Stimulated activated CD8-positive, alpha-beta memory T cell treated with anti-CD3 and anti-CD28 coated beads, Interleukin-7, amount 100 ng/mL, for 4 hours (primary cell): ENCODE measurements at places on chromosomes 2 and 18.

GRCh38 chr2:29817801-29818680 is 103.3 kb downstream of the ALK start:
- no peak for DNase-seq

GRCh38 chr2:226793646-226794045 is 6.0 kb downstream of the IRS1 start:
- no peak for DNase-seq

DNA sequence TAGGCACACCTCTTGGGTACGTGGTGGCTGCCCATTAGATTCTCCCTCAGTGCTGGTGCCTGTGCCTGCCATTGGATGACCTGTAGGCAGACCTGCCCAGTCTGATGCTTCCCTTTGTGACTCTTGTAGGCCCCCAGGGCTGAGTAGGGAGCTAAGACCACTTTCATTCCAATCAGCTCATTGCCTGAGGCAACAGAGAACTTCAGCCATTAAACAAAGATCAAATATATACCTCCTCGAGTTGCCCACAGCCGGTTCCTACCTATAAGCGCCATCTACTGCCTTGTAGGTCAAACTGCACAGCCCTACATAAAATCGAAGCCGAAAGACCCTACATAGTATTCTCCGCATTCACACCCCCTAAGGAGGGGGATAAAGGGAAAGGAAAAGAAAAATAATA is 184.6 kb downstream of the ETAA1 start:
- no peak for DNase-seq

DNA sequence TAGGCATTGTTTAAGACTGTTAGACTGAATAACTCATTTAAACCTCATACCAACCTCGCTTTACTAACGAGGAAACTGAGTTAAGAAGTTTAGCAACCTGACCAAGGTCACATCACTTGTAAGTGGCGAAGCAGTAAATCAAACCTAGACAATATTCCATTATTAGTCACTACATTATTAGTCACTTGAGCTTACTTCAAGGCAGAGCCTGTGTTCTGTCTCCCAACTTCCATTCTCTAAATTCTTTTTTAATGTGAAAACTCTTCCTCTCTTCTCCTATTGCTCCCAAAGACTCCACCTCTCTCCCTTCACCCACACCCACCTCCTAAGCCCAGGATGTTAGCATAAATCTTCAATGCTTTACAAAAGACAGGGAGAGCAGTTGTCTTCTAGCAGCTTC is 156.5 kb downstream of the ARL6IP6 start:
- DNase-seq = no peak

- DNase-seq = no peak
These were observed 52.1 kb upstream of the PEX13 start for GRCh38 chr2:60965499-60965785.

DNA sequence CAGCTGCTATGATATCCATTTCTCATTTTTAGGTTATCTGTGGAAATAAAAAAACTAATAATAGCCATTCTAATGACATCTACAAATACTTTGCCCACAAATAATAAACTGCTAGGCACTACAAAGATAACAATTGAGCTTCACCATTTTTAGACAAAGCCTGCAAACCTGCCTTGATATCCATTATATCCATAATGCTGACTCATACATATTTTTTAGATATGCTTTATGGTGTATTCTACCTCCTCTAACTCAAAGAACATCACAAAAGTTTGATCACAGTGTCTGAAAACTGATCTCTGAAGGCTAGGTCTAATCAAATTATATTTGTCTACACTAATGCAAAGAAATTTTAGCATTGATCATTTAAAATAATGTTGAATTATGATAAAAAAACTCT is 138.4 kb downstream of the HNMT start:
- DNase-seq = no peak

DNA sequence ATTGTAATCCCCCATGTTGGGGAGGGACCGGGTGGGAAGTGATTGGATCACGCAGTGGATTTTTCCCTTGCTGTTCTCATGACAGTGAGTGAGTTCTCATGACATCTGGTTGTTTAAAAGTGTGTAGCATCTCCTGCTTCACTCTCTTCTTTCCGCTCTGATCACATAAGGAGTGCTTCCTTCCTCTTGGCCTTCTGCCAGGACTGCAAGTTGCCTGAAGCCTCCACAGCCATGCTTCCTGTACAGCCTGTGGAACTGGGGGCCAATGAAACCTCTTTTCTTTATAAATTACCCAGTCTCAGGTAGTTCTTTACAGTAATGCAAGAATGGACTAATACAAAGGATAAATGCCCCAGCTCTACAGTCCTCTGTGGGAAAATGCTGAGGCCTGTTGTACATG is 437.5 kb upstream of the NXPH2 start:
- no peak for DNase-seq

DNA sequence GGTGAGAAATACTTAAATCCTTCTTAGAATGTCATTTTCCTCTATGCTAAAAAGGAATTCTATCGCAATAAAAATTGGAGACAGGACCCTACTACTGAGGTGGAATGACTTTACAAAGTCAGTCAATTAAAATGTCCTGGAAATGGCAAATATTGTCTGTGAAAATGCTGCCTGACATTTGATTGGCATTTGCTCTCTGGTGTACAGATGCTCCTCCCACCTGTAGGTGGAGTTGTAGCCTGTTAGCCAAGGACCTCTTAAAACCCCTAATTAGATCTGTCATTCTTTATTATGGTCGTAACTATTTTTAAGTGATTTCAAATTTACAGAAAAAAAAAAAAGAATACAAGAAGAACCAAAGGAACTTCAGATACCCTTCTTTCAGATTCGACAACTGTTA is 393.1 kb upstream of the KLHL29 start:
- no peak for DNase-seq

DNA sequence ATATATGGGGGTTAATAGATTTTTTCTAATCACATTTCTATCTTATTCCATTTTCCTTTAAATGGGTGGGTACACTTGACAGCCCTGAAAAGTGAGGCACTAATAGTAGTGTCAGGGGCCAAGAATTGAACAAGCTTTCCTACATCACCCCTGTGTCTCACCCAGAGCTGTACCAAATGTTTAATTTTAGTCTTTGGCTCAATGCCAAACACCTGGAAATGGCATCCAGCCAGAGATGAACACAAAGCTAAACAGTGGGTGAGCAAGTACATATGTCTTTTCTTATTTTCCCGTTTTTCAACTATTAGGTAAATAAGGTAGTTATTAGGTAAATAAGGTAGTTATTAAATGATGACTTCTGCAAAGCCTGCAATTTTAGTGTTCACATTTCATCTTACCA is 276.3 kb upstream of the ERBB4 start:
- no peak for DNase-seq

- no peak for DNase-seq
These were observed 1107.2 kb downstream of the DPP10 start for GRCh38 chr2:115549611-115550130.

DNA sequence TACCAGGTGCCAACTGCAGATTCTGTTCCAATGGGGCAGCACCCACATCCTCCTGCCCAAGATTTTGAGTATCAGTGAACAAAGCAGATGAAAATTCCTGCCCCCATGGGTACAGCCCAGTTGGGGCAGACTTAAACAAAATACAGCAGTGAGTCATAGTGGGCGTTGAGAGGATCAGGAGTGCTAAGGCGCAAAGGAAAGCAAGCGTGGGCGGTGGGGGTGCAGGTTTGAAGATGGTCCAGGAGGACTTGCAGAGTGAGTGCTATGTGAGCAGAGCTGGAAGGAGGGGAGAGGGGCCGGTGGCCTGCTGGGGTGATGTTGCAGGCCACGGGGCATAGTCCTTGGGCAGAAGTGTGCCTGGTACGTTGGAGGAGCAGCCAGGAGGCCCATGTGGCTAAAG is 24.7 kb downstream of the STEAP3 start:
- DNase-seq = no peak

DNA sequence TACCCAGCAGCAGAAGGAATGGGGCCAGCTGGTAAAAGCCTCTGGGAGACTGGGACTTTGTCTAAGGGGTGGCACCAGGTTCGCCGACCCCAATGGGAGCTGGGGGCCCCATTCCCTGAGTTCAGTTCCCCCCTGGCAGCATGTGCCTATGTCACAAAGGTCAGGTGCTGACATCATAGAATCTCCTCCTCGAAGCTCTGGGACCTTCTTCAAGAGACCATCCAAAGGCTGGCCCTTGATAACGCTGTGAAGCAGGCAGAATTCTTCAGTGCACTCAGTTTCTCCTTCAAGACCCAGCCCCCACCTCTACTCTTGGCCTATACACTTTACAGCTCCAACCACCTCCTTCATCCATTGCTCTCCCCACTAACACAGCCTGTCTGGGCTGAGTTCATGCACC is at the start of gene PRR30:
Gene PRR30, minus strand, starts transcription at position 101 of the 400 bp plus-strand sequence. CDS start 1,081 bp downstream, outside the sequence.
- no peak for DNase-seq

GRCh38 chr2:152508446-152508845 is 173.5 kb downstream of the FMNL2 start:
- no peak for DNase-seq

DNA sequence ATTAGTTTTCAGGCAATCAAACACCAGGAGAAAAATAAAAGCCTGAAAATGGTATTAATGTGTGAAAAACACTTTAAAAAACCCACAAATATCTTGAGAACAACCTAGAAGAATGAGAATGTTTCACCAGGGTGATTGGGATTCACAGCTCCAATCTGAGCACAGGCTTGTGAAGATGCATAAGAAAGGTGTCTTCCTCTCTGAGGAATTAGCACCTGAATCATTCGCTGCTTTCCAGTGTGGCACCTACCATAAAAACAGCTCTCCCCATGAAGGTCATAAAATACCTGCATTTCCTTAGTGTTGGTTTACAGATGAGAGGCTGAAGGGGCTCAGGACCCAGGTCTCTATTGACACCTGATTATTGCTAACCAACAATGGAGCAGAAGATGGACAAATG is 499.7 kb upstream of the KLHL29 start:
- DNase-seq = no peak

- DNase-seq = no peak
These were observed 20.8 kb upstream of the MGAT5 start for GRCh38 chr2:134232868-134233727.

DNA sequence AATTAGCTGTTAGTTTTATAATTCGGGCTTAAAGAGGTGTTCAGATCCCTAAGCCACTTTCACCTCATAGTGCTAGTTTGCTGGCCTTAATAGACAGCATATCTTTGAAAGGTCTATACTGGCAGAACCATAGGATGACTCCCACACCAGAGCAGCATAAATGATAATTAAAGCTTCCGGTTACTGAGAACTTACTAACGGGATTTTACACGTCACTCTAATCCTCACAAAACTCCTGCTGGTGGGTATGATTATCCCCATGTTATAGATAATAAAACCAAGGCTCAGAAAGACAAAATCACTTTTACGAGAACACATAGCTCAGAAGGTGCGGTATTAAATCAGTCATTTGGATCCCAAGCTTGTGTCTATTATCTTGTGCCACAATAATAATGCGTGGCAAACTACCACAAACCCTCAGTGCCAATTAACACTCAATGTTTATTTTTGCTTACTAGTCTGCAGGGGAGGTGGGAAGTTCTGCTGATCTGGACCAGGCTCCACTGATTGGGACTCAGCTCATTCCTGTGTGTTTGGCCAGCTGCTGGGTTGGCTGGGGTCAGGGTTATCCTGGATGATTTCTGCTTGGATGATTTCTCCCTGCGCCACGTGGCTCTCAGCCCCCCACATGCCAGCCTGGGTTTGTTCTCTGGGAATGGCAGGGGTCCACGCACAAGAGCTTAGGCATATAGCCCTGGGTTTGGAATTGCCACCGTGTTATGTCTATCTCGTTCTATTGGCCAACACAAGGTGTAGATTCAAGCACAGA is 62.3 kb downstream of the TRIB2 start:
- DNase-seq = no peak

DNA sequence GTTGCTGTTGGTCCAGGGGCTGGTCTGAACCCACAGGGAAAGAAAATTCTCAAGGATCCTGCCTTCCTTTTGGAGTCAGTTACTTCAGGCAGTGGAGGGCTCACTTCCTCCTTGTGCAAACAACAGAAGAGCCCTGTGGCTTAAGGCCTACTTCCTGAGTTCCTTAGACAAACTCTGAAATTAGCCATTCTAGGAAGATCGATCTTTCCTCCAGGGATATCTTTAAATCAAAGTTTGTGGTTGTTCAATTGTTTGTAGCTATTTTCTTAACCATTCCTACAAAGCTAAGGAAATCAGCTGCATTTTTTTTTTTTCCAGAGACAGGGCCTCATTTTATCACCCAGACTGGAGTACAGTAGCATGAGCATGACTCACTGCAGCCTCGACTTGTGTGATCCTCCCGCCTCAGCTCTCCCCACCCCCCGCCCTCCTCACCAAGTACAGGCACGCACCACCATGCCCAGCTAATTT is 156.0 kb downstream of the TANC1 start:
- DNase-seq = peak; percentile 26

GRCh38 chr2:46812361-46813019 is 103.1 kb downstream of the MCFD2 start:
- no peak for DNase-seq

- DNase-seq = no peak
These were observed 190.1 kb downstream of the PDE11A start for GRCh38 chr2:177882501-177882900.

- DNase-seq = no peak
These were observed 31.2 kb upstream of the EN1 start for GRCh38 chr2:118878531-118879149.

DNA sequence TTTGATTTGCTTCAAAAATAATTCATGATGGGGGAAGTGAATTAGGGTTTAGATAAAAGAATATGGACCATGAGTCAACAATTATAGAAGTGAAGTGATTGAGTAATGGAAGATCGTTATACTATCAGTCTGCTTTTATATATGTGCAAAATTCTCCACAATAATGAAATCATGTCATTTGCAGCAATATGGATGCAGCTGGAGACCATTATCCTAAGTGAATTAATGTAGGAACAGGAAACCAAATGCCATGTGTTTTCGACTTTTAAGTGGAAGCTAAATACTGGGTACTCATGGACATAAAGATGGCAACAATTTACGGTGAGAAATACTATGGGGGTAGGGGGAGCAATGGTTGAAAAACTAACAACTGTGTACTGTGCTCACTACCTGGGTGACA is 144.7 kb upstream of the SRD5A2 start:
- DNase-seq = no peak

GRCh38 chr18:32351032-32351431 is 119.7 kb downstream of the GAREM1 start:
- no peak for DNase-seq

- no peak for DNase-seq
These were observed 104.6 kb upstream of the COL3A1 start for GRCh38 chr2:188869550-188869949.

- DNase-seq = no peak
These were observed 190.7 kb upstream of the SPHKAP start for GRCh38 chr2:228372212-228372611.

DNA sequence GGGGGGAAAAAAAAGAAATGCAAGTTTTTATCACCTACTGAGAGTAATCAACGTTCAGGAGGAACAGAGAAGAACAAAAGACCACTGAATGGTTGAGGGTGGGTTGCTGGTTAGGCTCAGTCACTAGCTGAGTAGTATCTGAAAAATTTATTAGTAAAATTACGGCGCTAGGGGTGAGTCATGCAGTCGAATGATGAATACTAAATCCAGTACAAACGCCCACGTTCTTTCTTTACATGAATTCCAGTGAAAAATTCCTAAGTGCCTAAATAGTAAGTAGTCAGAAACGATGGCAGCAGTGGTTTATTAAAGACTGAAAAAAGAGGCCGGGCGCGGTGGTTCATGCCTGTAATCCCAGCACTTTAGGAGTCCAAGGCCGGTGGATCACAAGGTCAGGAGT is 52.0 kb downstream of the TEKT4 start:
- DNase-seq = no peak
